ENCODE measurements at places on chromosomes 3 and 15. TPM values are rescaled to one million over a fixed set of nuclear protein-coding genes. Genes with fewer than 3 reads are reported as not detected.

- DNase-seq = no peak
Observed at GRCh38 chr3:105862217-105862616, 6.6 kb downstream of the CBLB start.

GRCh38 chr15:51320843-51321242, 17.6 kb downstream of the CYP19A1 start:
- no peak for DNase-seq

DNA sequence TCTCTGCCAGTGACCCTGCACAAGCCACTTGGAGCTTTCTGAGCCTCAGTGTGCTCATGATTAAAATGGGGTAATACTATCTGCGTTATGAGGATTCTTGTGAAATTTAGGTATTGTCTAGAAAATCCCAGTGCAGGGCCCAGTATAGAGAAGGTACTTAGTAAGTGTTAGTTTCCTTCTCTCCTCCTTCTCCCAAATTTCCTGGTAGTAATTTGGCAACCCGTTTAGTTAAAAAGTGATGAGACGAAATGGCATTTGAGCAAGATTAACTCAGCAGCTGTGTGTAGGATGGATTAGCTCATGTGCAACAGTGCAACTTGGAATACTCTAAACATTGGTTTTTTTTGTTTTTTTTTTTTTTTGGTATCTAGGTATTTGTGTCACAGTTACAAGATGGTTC, 84.6 kb downstream of the SLCO3A1 start:
- no peak for DNase-seq

DNA sequence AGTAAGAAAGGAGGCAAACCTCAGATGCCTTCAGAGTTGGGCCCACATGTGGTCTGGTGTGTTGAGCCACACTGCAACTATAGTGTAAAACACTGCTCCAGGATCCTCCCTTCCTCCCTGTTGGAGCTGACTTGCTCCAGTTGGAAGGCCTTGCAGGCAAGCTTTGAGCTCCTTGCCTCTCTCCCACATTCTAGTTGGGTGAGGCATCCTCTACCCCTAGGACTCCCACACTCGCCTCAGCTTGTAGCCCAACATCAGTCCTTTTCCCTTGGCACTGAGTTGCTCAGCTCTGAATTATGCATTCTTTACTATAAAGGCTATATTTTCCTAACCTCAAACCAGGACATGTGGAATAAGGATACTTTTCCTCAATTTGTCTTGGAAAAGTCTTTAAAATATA, 143.9 kb downstream of the NECTIN3 start:
- no peak for DNase-seq

Gene POPDC2
- not detected for total RNA-seq

DNA sequence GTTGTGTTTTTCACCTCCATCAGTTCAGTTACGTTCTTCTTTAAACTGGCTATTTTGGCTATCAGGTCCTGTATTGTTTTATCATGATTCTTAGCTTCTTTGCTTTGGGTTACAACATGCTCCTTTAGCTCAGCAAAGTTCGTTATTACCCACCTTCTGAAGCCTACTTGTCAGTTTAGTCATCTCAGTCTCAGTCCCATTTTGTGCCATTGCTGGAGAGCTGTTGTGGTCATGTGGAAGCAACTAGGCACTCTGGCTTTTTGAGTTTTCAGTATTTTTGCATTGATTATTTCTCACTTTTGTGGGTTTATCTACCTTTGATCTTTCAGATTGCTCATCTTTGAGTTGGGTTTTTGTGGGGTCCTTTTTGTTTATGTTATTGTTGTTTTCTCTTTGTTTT, 151.3 kb downstream of the CFAP20DC start:
- DNase-seq = no peak

- DNase-seq = no peak
Observed at GRCh38 chr3:105988540-105989212, 119.9 kb upstream of the CBLB start.

Data from A172 (cell line).